ENCODE measurements at places on chromosomes 6 and 20.

DNA sequence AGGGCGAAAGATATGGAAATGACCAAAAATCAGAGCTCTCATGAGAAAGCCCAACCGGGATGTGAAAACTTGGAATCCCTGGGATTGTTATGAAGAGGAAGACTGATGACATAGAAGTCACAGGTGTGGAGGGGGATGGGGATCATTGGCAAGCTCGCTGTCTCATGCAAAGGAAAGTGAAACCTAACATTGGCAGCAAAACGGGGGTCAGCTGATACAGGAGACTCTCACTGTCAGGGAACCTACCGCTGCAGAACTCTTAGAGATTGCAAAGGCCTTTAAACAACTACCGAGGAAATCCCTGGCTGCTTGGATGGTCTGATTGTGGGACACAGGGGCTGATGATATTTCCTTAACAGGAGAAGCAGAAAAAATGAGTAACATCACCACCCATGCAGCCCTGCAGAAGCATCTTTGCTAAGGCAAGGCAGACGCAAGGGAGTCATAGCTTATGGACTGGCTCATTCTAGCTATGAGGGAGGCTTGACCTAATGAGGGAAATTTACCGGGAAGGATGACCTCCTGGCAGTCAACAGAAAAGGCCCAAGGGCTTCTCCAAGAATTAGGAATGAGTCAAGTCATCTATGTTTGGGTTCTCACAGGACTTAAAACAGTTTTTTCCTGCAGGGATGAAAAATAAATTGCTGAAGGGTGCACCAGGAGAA, 7.0 kb downstream of the MUC21 start:
- ATAC-seq, result peak; percentile 32

DNA sequence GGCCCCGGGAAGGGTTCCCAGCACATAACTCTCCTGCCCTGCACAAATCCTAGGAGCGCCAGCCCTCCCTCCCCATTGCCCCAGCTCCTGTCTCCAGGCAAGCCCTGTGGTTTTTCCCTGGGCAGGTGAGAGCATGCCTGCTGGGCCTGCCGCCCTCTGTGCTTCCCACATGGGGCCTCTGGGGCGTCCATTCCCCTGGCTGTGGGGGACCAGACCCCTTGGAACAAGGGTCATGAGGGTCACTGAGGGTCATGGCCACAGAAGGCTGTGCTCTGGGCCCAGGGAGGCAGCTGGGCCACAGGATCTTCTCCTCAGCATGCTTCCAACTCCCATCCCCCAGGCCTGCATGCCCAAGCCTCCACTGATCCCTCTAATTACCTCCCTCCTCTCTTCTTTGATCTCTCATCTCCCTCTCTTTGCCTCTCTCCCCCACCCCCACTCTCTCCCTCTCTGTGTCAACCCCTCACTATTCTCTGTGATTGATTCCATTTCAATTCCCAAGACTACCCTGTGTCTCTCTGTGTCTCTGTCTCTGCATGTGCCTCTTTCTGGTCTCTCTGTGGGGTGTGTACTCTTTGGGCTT, 6.1 kb downstream of the MDFI start:
- ATAC-seq, result peak; percentile 46

- ATAC-seq, result peak; percentile 73
These were observed 40.5 kb downstream of the HLA-F start for GRCh38 chr6:29763491-29764289.

DNA sequence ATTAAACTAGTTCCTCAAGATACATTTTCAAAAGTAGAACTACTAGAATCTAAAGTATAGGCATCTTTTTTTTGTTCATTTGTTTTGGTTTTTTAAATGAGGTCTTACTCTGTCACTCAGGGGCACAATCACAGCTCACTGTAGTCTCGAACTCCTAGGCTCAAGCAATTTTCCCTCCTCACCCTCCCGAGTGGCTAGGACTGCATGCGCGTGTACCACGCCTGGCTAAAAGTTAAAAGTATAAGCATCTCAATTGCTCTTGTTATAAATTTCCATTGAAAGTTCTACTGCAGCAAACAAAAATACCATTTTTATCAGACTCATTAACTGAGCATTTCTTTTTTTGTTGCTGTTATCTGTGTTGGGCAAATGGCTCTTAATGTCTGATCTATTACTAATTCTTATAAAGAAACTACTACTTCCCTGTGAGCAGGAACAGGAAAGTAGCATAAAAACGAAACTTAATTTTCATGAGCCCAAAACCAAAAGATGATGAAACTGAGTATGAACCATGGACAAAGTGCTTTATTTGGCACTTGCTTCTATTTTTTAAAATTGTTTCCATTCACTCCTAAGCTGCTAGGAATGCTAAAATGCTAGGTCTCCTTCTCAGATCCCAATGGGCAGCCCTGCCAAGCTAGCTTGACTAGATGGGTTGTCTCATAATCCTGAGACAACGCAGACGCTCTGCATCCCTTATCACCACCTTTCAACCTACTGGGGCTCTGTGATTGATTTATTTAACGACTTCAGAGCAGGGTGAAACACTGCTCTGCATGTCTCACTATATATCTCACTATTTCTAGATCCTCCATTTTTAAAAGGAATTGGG, 36.9 kb downstream of the TRPC4AP start:
- ATAC-seq, result no peak

DNA sequence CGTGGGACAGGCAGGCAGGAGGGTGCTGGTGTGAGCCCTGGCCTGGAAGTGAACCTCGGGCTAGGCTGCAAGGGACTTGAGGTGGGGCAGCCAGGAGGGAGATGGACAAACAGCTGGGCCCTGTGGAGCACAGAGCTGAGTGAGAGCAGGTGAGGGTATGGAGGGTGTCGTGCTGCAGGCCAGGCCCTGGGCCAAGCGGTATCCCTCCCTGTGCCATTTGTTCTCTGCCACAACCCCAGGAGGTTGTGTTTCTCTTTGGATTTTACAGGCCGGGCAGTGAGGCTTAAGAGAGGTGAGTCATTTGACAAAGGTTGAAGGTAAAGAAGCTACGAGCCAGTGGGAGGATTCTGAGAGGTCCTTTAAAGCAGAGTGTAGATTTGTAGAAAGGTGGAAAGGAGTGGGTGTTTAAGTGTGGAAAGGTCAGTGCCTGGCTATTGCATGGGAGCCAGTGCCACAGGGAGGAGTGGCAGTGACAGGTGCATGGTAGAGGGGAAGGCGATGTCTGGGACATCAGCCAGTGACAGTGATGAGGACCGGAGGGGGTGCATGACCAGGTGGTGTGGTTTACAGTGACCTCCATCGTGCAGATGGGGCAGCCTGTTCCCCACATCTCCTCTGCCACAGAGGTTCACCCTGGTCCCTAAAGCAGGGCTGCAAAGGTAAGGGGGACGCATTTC, 39.8 kb downstream of the GMPR start:
- peak; percentile 41 for ATAC-seq

DNA sequence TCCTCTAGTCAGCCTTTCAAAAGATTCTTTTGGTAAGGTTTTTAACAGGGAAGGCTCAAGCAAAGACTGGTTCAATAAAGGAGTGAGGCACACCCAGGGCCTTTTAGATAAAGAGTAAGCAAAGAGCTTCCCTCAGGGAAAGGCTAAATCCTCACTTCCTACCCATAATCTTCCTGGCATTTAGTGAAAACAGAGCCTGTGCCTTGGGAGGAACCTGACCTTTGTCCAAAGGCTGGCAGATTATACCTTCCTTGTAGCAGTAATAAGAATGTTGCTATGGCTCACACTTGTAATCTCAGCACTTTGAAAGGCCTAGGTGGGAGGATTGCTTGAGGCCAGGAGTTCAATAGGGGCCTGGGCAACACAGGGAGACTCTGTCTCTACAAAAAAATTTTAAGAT, 280.1 kb upstream of the PLCB4 start:
- ATAC-seq, result no peak

- ATAC-seq, result no peak
These were observed 113.2 kb downstream of the FAM83B start for GRCh38 chr6:54959820-54960219.

- peak; percentile 11 for ATAC-seq
These were observed 125.8 kb downstream of the MRPL14 start for GRCh38 chr6:44001318-44002066.

GRCh38 chr20:34824026-34824425, 1.4 kb downstream of the NCOA6 start:
- no peak for ATAC-seq

DNA sequence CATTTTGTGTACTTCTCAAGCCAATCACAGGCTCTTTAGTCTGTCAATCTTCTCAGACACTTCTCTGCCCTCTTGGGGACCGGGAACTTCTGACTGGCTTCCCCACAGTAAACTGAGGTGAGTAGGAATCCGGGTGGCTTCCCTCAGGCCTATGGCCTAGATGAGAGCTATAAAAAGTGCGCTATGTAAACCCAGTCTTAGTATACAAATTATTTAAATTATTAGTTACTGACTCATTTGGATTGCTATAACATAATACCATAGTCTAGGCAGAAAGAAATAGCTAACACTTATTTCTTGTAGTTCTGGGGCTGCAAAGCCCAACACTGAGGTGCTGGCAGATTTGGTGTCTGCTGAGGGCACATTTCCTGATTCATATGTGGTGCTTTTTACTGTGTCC, 109.2 kb upstream of the MCHR2 start:
- ATAC-seq, result no peak

Measured in esophagus mucosa (tissue), 1 donor.